Upper lobe of left lung (tissue), 6 donors: ENCODE measurements at places on chromosomes 5 and 9.
A peak's percentile ranks its signal among the peaks of the same experiment; 100 is the strongest.

- H3K27ac ChIP-seq = no peak overlapping the region
- H3K27me3 ChIP-seq = no peaks in the 10 kb centered on the region
- no peak for DNase-seq
- H3K4me3 ChIP-seq = no peak overlapping the region
Observed at GRCh38 chr5:32615236-32615635, 29.9 kb downstream of the SUB1 start.

DNA sequence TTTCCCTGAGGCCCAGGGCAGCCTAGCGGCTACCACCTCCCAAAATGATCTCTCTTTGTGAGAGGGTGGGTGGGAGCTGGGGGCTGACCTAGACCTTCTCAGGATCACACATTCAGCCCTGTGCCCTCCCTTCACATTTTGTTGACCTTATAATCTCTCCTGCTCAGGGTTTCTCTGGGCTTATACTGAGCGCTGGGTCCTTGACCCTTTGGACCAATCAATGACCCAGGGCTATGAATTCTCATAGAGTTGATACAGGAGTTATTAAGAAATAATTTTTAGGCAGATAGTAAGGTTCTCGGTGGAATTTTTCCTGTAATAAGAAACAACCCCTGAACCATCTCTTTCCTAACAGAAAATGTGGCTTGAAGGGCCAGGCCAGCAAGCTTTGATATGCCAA is 22.0 kb downstream of the GLRX start:
- DNase-seq = no peak
- no peaks in the 10 kb centered on the region for H3K27me3 ChIP-seq
- no peaks in the 10 kb centered on the region for H3K36me3 ChIP-seq
- no peaks in the 10 kb centered on the region for H3K4me1 ChIP-seq

- H3K4me1 ChIP-seq = no peaks in the 10 kb centered on the region
- H3K4me3 ChIP-seq = no peak overlapping the region
- no peak overlapping the region for H3K27ac ChIP-seq
Observed at GRCh38 chr5:127812570-127812969, 109.4 kb downstream of the CCDC192 start.

DNA sequence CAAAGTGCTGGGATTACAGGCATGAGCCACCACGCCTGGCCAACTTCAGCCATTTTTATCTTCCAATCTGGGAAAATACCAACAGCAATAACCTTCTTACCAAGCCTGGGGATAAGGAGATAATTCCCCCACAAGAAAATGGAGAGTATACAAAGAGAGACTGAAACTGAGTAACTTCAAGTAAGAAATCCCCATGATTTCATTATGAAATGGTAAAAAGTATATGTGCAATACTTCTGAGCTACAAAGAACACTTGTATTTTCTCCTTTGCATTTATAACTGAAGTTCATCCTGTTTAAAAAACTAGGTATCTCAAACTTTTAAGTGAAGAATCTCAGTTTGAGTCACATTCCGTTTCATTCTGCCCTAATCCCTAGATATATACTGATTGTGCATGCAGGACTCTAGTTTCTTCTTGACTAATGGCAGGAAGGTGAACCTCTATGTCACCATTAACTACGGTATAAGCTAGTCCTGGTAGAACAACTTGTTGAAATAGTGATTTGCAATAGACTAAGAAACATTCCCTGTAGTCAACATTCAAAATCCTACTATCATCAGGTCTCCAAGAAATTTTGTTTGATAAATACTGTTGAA is 2071.4 kb downstream of the MAT2B start:
- H3K36me3 ChIP-seq = no peaks in the 10 kb centered on the region
- no peaks in the 10 kb centered on the region for H3K4me1 ChIP-seq
- H3K27me3 ChIP-seq = no peaks in the 10 kb centered on the region
- no peak overlapping the region for H3K4me3 ChIP-seq
- H3K27ac ChIP-seq = no peak overlapping the region

GRCh38 chr5:90861843-90862586 is 303.4 kb downstream of the ADGRV1 start:
- no peak for DNase-seq
- H3K4me1 ChIP-seq = peaks cover 5% of the 10 kb centered on the region
- no peaks in the 10 kb centered on the region for H3K27me3 ChIP-seq
- no peak overlapping the region for H3K27ac ChIP-seq

DNA sequence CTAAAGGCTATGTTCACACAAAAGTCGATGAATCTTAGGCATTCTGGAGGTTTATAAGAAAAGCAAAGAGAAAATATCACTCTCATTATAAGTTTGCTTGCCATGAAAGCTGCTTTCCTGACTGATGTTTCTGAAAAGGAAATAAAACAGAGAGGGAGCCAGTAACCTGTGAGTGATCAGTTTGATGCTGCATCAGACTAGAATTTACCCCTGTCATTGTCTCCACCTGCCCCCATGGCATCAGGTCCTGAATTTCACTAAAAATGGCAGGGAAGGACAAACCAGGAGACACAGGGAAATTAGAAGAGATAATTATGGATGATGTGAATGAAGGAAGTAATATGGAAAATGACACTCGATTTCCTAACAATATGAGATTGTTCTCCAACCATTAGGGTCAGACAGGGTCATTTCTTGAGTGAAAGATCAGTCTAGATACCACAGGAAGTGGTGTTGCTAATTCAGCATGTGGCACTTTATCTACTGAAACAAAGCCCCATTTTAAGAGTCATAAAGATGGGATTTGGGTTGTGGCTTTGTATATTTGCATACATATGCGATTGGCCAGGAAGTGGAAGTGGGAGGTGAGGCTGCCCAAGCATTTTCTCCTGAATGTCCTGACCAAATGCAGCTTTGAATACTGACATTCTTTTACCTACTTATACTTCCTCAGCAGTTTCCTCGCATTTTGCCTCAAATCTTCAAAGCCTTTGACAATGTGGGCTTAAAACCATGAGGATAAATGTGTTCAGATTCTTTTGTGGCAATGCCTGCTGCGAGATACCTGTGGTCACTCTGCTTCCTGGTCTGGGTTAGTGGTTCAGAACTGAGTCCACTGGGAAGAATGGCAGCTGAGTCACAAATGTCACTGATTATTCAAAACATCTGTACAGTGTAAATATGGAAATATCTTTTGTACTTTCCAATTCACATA is 29.7 kb downstream of the MEGF10 start:
- DNase-seq = no peak
- H3K4me3 ChIP-seq = no peak overlapping the region
- H3K4me1 ChIP-seq = no peaks in the 10 kb centered on the region
- H3K36me3 ChIP-seq = no peaks in the 10 kb centered on the region
- H3K27ac ChIP-seq = no peak overlapping the region

GRCh38 chr9:135880438-135880837 is 26.9 kb downstream of the CAMSAP1 start:
- no peak for DNase-seq
- H3K27ac ChIP-seq = no peak overlapping the region
- H3K4me1 ChIP-seq = peaks cover 6% of the 10 kb centered on the region
- H3K36me3 ChIP-seq = no peaks in the 10 kb centered on the region

DNA sequence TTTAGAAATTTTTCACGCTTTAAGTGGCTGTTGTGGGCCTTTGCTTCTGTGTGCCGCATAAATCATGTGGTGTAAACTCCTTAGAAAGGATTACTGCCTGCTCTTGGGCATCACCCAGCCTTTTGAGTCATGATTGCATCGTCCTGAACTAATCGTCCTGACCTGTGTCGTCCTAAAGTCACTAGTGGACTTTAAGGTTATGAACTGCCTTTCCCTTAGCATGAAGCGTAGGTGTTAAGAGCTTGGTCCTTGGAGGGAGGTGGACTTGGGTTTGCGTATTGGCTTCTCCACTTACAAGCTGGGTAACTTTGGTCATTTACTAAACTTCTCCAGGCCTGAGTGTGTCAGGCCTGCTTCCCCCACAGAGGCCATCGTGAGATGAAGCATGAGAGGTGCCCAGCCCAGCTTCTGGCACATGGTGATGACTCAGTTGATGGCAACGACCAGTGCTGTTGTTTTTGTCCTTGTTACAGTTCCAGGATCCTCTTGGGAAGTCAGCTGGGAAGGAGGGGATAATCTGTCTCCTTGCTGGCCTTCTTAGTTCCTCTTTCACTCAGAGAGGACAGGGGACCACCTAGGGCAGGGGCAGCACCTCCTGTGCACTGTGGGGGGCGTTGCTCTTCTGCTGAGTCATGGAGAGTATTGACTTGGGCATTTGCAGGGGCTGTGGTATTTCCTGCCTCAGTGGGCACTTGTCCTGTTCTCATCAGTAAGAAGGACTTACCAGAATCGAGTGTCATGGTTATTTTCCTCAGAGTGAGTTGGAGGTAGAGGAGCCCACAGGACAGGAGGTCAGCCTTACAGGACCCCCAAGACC is 54.2 kb upstream of the NCS1 start:
- H3K4me3 ChIP-seq = no peak overlapping the region
- no peak overlapping the region for H3K27ac ChIP-seq
- peaks cover 61% of the 10 kb centered on the region for H3K36me3 ChIP-seq
- DNase-seq = no peak
- H3K27me3 ChIP-seq = no peaks in the 10 kb centered on the region

GRCh38 chr9:105455836-105456475 is 8.1 kb downstream of the FSD1L start:
- H3K27ac ChIP-seq = no peak overlapping the region
- H3K27me3 ChIP-seq = no peaks in the 10 kb centered on the region
- DNase-seq = no peak
- H3K4me3 ChIP-seq = no peak overlapping the region
- no peaks in the 10 kb centered on the region for H3K36me3 ChIP-seq
- H3K4me1 ChIP-seq = peaks cover 4% of the 10 kb centered on the region

GRCh38 chr5:129935626-129936025 is 31.4 kb downstream of the CHSY3 start:
- H3K36me3 ChIP-seq = no peaks in the 10 kb centered on the region
- DNase-seq = no peak
- H3K27ac ChIP-seq = no peak overlapping the region
- no peaks in the 10 kb centered on the region for H3K27me3 ChIP-seq
- H3K4me1 ChIP-seq = no peaks in the 10 kb centered on the region

GRCh38 chr5:91850031-91850430 is 466.9 kb upstream of the ARRDC3 start:
- H3K36me3 ChIP-seq = no peaks in the 10 kb centered on the region
- H3K27ac ChIP-seq = no peak overlapping the region
- no peaks in the 10 kb centered on the region for H3K4me1 ChIP-seq
- no peak overlapping the region for H3K4me3 ChIP-seq
- DNase-seq = no peak
- H3K27me3 ChIP-seq = no peaks in the 10 kb centered on the region

GRCh38 chr5:172720655-172721054 is 50.3 kb downstream of the DUSP1 start:
- DNase-seq = no peak
- H3K27ac ChIP-seq = peak overlapping the region; percentile 77
- H3K27me3 ChIP-seq = no peaks in the 10 kb centered on the region
- H3K36me3 ChIP-seq = no peaks in the 10 kb centered on the region
- peaks cover 26% of the 10 kb centered on the region for H3K4me1 ChIP-seq
- H3K4me3 ChIP-seq = no peak overlapping the region

DNA sequence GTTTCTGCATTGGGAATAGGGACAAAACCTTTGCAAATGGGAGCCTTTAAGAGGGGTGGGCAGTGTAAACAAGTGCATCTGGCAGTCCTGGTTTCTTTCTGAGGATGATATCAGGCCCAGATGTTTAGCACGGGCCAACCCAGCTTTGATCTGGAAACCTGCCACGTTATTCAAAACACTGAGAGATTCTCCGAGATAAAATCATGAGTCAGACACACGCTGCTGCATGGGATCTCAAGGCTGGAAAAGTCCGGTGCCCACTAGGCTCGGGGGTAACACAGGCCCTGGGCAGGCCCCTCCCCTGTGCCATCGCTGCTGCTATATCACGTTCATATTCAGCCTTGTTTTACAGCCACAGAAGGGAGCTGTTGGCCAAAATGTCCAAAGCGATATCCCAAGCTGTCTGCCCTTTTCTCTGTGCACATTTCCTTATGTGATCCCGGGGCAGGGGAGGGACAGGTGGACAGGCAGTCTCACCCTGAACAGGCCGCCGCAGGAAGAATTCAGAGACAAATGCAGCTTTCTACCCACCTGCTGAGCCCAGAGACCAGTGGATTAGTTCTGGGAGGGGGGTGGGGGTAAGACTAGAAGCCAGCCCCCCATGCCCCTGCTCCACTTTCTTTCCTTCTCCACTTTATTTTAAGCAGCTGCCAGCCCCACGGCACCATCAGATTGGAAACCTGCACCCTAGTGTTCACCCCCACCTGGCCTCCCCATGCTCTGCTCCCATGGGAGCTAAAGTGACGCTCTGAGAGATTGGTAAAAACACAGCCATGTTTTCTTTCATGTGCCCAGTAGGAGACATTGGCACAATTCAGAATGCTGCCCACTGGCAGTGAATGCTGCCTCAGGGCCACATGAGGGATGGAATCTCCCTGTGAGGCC is 63.1 kb downstream of the TMOD1 start:
- no peak for DNase-seq
- peak overlapping the region; percentile 40 for H3K27ac ChIP-seq
- H3K27me3 ChIP-seq = no peaks in the 10 kb centered on the region

- no peaks in the 10 kb centered on the region for H3K27me3 ChIP-seq
- no peaks in the 10 kb centered on the region for H3K36me3 ChIP-seq
- no peaks in the 10 kb centered on the region for H3K4me1 ChIP-seq
- no peak overlapping the region for H3K27ac ChIP-seq
- H3K4me3 ChIP-seq = no peak overlapping the region
Observed at GRCh38 chr9:89032173-89032572, 40.9 kb downstream of the S1PR3 start.

GRCh38 chr5:153991168-153991567 is 47.5 kb downstream of the FAM114A2 start:
- H3K4me3 ChIP-seq = no peak overlapping the region
- no peaks in the 10 kb centered on the region for H3K27me3 ChIP-seq
- no peak for DNase-seq
- no peaks in the 10 kb centered on the region for H3K4me1 ChIP-seq

DNA sequence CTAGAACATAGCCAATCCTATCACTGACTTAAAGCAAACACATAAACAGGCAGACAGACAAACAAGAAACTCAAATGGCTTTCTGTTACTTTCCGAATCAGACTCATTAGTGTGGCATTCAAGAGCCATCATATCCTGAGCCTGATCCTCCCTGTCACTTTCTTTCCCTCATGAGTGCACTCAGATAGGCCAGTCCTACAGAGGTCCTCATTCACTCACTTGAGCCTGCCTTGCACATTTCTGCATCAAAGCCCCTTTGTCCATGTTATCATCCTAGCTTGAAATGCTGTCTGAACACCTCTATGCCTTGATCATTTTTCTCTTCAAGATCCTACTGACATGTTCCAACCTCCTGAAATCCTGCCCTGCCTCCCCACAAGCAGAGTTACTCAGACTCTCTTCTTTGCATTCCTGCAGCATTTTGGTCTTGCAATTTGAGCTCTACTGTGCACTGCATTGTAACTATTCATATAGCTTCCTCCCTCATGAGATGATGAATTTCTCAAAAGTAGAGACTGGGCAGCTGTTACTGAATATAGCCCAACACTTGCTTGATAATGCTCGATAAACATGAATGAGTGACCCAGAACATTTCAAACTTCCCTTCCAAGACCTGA is 126.9 kb downstream of the PALM2AKAP2 start:
- no peak overlapping the region for H3K4me3 ChIP-seq
- no peaks in the 10 kb centered on the region for H3K36me3 ChIP-seq
- peak overlapping the region; percentile 87 for H3K27ac ChIP-seq
- DNase-seq = no peak
- peaks cover 42% of the 10 kb centered on the region for H3K4me1 ChIP-seq
- no peaks in the 10 kb centered on the region for H3K27me3 ChIP-seq
